ENCODE measurements at places on chromosomes 11 and 22.

GRCh38 chr11:13984616-13985450, 22.3 kb downstream of the SPON1 start:
- no peak for DNase-seq

DNA sequence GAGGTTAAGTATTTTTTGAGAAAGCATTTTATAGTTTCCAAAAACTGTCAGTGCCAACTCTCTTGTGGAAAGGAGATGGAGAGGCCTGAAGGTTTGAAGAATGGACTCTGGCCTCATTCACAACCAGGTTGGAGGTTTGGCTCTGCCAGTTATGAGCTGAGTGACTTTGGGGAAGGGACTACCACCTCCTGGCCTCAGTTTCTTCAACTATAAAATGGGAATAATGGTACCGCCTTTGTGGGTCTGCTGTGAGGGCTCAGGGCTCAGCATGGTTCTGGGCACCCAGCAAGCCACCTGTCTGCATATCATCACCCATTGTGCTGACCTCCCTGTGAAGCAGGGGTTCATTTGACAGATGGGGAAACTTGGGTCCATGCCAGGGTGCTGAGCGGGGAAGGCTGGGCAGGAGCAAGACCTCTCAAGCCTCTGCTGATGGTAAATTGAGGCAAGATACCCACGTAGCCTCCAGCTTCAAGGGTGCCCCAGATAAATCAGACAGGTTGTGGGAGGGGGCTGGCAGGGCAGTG, 3.5 kb upstream of the LIF start:
- no peak for DNase-seq

- DNase-seq = peak; percentile 55
These were observed 309.1 kb downstream of the SWAP70 start for GRCh38 chr11:9972989-9973388.

DNA sequence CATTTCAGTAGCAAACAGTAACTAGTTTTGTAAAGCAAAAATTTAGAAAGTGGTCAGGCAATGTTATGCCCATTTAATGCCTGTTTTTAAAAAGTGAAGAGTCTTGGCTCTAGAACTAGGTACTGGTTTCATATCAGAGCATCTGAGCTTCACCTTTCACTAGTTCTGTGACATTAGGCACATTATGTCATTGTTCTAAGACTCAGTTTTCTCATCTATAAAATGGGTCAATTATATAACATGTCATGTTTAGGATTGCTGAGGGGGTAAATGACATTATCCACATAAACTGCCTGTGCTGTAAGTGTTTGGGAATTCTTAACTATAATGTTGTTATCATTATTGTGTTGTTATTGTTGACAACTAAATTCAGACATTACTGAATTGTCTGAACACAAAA, 235.6 kb upstream of the ZC3H12C start:
- DNase-seq = no peak

DNA sequence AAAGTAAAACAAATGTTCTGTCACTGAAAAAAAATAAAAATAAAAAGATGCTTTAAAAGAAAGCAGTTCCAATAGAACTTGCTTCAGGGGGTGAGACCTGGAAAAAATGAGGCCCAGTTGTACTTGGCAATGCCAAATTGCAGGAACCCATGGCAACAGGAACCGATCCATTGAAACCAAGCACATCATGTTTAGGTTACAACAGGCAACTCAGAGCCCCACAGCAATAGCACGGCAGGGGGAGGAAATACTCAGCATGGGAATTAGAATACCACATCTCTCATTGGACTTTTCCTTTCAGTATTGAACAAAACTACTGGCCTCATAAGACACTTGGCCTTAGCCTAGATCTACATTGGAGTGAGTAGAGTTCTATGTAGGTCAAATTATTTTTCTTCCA, 84.3 kb downstream of the MSANTD4 start:
- no peak for DNase-seq

DNA sequence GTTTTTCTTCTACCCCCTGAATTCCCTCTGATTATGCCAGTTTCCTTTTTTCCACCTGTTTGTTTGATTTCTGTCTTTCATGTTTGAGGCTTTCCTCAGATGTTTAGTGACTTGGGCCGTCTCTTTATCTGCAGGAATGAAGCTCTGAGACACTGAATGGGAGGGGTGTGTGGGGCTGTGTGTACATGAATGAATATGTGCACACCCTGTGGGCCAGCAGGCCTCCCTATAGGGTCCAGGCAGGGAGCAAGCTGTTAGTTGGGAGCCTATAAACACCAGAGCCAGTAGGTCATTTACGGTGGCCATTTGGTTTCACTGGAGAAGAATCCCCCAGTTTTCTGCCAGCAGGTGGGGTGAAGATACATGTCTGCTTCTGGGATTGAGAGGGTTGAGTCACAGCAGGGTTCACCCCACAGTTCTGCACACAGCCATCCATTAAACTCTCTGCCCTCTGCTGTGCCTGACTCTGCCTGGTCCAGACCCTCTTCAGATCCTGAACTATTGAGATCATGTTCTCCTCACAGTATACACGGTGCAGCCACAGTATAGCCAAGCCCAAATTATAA, 34.8 kb downstream of the BARX2 start:
- peak; percentile 46 for DNase-seq

- no peak for DNase-seq
These were observed 34.9 kb downstream of the CABIN1 start for GRCh38 chr22:24046024-24046423.

Measured in epithelial cell of esophagus (primary cell).